ENCODE measurements at places on chromosomes 6 and 20.
A peak's percentile ranks its signal among the peaks of the same experiment; 100 is the strongest.

- no peak for DNase-seq
Observed at GRCh38 chr6:53573299-53573698, 28.4 kb upstream of the GCLC start.

DNA sequence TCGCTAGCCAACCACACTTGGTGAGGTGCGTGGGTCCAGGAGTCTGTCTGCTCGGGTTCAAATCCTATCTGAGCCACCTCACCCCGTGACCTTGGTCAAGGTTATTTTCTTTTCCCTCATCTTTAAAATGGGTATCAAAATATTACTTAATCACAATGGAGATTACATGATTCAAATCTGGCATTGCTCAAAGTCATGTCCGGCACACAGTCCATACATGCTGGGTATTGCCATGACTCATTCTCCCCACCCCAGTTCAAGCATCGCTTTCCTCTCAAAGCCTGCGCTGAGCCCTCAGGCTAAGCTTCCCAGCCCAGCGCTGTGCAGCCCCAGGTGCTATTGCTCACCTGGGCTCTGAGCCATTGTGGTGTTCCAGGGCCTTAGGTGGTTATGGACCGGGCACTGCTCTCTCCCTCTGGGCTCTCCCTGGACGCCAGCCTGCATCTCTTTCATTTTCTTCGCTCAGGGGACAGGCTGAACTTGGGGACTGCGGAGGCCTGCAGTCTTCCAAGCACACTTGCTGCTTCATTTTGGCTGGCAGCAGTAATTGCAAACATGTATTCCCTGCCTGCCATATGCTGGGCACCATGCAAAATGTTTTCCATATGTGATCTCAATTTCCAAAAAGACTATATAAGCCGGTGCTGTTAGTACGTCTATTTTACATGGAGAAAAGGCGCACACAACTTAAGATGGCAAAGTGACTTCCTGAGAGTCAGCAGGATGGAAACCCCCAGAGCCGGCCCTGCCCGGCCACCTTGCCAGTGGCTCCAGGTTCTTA is 27.3 kb downstream of the WRNIP1 start:
- DNase-seq = no peak

GRCh38 chr20:53814060-53814459 is 220.4 kb upstream of the ZNF217 start:
- no peak for DNase-seq

DNA sequence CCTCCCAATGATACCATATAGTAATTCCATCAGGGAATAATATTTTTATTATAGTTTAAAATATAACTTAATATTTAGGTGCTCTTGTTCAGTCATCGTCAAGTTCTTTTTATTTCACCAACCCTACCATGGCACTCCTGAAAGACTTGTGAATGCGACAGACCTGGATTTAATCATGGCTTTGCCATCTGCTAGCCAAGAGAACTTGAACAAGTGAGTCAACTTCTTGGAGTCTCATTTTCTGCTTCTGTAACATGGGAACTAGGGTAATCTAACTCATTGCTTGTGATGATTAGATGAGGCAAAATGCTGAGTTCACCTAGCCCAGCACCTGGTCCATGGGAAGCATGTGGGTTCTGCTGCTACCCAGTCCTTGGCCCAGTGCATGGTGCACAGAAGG is 62.9 kb downstream of the ESR1 start:
- DNase-seq = no peak

DNA sequence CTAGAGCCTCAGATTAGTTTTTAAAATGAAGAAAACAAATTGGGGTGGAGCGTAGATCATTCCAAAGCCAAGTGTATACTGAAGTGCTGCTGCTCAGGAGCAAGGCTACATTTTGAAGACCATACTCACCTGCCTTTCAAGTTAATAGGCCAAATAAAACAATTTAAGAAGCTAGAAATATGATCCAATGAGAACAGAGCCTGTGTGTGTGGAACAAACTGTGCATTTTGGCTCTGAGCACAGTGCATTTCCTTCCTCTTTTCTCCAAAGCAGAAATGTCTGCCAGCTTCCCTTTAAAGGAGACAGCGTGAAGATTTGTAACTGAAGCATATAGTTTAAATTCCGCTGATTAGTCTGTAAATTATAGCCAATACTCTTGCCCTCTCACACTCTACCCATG is 3.2 kb upstream of the IFNGR1 start:
- DNase-seq = peak; percentile 31

- DNase-seq = no peak
Observed at GRCh38 chr6:49462599-49462926, 490 bp downstream of the MMUT start.

DNA sequence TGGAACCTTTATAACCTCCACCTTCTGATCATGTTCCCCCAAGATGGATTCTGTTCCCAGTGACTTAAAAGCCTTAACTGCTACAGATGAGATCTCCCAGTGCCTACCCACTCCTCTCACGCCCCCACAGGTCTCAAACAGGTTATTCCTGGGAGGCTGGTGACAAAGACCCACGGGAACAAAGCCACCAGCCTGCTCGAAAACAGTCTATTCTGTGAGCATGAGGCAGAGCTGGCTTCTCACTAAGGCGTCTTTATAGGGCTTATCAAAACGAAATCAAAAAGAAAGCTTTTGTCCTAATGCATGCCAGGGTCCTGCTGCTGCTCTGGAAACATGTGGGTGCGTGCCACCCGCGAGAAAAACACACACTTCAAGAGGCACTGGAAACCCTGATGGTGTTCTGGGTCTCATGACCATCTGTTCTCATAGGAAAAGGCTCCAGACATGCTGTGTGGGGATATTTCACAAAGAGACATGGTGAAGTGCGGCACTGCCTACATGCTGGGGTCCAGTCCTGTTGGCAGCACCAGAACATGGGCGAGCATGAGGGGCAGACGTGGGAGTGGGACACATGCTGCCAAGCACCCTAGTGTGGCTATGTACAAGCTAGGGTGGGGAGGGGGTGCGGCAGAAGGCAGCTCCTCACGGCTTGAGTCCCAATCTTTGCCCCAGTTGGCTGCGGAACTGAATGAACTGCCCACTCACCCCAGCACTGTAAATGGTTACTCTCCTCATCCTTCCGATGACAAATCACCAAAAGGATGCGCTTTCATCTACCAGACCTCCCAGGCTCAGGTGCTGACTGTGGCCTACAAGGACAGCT is 2.1 kb downstream of the FKBP1A start:
- DNase-seq = no peak

- no peak for DNase-seq
Observed at GRCh38 chr20:11274141-11274594, 600.4 kb upstream of the JAG1 start.

DNA sequence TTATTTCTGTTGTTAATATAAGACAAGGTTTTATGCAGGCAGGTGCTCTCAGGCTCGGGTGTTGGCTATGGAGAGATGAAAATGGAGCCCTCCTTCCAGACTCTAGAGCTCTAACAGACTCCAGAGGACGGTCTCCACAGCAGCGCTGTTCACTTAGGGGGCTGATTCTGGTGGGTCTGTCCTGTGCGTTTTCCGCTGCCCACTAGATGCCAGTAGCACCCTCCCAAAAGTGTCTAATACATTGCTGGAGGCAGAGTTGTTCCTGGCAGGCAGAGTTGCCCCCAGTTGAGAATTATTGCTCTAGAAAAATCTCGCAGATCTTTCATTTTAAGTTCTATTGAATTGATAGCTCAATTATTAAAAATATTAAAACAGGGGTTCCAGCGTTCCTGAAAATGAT is 109.9 kb downstream of the MAP3K4 start:
- DNase-seq = no peak

DNA sequence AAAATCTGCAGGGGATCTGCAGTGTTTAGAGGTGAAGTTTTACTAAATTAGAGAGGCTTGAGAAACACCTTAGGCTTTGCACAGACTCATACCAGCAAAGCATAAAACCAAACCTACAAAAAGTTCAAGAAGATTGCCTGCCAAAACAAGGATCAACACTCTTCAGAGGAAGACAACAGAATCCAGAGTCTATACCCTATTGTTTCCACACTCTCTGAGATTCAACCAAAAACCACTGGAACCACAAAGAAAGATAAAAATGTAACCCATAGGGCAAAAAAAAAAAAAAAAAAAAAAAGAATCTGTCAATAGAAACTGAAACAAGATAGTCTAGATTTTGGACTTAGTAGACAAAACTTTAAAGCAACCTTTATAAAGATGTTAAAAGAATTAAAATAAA is 102.7 kb downstream of the ANKRD60 start:
- no peak for DNase-seq

DNA sequence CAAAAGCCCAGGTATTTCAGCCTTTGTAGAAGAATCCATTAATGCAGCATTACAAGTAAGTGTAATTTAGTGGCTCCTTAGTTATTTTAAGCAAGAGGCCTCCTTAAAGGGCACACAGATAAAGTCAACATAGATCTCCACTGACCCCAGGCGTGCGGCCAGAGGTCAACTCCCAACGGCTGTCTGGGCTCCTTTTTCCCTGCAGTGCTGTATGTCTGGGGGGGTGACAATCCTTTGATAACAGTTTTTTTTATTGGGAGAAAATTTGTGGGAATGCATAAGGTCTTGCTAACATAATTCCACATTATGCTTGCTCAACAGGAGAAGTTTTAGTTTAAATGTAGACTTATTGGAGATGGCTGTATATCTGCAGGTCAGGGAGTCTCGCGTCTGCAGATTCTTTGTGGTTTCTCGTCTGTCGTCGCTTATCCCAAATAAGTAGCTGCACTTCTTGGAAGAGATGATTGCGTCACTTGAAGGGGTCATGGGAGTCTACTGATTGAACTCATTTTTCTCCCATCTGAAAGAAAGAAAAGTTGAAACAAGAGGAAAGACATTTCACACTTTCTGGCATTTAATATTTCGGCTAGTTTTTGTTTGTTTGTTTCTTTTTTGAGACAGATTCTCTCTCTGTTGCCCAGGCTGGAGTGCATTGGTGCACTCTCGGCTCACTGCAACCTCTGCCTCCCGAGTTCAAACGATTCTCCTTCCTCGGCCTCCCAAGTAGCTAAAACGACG is 151.7 kb upstream of the AKAP12 start:
- no peak for DNase-seq

DNA sequence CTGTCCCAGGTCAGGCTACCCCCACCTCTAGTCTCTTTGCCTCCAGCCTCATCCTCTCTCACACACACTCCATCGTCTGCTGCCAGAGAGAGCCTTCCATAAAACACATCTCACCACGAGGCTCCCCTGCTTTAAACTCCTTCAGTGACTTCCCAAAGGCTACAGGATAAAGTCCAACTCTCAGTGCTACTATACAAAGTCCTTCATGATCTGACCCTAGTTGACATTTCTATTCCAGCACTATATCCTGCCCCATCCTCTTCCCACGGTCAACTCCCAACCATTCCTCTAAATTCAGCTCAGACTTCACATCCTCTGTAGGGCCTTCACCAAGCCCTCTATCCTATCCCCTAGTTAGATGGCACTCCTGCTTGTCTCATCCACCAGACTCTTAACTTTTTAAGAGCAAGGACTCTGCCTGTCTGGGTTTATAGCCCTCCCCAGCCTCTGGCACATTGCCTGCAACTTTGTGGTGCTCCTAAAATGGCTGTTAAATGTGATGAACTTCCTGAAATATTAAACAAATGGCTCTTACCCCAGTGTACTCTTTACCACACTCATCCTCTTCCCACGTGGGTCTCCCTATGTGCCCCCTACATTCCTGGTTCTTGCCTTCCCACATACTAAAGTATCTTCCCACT is 36.1 kb downstream of the KIF16B start:
- DNase-seq = no peak

DNA sequence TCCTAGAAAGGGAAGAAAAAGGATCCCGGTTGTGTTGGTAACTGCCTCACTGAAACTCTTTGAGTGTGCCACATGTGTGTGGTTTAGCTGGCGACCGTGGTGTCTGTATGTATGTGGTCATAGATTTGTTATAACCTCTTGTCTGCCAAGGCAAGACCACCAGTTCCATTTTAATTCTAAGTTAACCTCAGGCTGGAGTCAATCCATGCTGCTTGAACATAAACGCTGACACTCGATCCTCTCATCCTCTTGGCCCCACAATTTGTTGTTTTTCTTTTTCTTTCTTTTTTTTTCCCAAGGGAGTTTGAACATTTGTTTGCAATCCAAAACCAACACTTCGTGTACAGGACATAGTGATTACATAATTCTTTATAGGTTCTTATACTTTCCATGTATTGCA is 318.9 kb upstream of the JAG1 start:
- DNase-seq = no peak

DNA sequence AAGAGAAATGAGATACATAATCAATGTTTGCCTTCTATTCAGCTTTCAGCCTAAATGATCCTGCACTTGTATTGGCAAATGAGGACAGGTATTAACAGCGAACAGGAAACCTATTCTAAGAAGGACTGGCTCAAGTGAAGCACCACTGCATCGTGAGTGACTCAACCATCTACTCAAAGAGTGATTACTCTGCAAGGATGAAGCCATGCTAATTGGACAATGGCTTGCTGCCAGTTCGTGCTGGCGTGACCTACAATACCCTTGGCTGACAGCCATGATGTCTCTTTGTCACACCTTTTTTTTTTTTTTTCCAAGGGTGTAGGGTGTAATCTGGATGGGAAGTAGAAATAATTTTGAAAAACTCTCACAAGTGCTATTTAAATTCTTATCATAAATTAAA is 104.9 kb downstream of the GJA10 start:
- no peak for DNase-seq

DNA sequence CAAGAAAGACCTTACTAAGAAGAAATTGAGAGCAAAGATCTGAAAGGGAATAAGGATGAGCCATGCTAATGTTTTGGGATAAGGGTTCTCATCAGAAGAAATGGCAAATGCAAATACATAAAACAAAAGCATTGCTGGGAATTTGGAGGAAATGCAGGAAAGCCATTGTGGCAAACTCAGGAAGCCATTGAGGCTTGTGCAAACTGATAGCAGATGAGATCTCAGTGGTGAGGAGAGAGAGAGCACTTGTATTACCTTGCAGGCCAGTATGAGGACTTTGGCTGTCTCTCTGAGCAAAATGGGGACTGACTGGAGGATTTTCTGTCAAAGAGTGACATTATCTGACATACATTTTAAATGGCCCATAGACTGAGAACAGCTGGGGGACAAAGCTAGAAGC is 103.0 kb downstream of the ADGRB3 start:
- DNase-seq = no peak

DNA sequence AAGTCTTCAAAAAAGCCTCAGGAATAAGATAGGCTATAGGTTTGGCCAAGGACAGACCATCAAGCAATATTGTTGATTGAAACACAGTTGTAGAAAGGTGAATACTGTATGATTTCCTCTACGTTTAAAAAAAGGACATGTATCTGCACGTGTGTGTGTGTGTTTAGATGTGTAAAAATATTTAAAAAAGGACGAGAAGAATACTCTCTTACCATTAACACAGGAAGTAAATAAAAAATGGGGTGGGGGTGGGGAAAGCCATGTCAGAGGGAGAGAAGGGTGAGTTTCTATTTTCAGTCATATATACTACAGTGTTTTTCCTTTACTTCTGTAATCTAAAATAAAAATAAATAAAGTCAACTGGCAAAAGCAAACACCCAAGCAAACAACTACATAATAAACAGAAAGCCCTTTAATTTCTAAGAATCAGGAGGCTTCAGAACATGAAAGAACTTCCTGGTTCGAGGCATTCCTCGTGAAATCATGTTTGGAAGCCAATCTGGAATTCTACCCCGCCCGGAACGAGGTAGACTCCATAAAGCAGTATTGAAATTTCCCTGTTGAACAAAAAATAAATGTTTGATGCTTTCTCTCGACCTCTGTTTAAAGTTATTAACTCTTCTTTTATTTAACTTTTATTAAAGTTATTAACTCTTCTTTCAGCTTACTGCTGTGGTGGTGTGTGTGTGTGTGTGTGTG is 158.1 kb upstream of the ZNF217 start:
- no peak for DNase-seq

- no peak for DNase-seq
Observed at GRCh38 chr6:44558832-44559251, 171.3 kb downstream of the CDC5L start.

GRCh38 chr6:126048635-126049034 is 62.3 kb downstream of the TRMT11 start:
- DNase-seq = no peak

- no peak for DNase-seq
Observed at GRCh38 chr6:4941782-4942672, 61.8 kb downstream of the RPP40 start.

Data from germinal center (tissue), 1 donor.